ENCODE measurements at places on chromosomes 6 and 20. TPM values are rescaled to one million over a fixed set of nuclear protein-coding genes. Genes with fewer than 3 reads are reported as not detected.
A peak's percentile ranks its signal among the peaks of the same experiment; 100 is the strongest.

Gene PPP1R16B
- under 0.01 TPM for total RNA-seq

Gene IRF4
- total RNA-seq, result under 0.01 TPM

Gene ABHD16B
- not detected for total RNA-seq

Gene PNPLA1
- not detected for total RNA-seq

Gene BPIFB2
- not detected for total RNA-seq

Gene FKBP1C
- 0.26 TPM for total RNA-seq

GRCh38 chr20:14114065-14114704 lies 118.9 kb downstream of the MACROD2 start:
- no peaks in the 10 kb centered on the region for H3K27me3 ChIP-seq
- H3K4me3 ChIP-seq, result no peak overlapping the region

- no peaks in the 10 kb centered on the region for H3K27me3 ChIP-seq
- DNase-seq, result no peak
- H3K27ac ChIP-seq, result no peak overlapping the region
- H3K4me1 ChIP-seq, result peaks cover 7% of the 10 kb centered on the region
- H3K4me3 ChIP-seq, result no peak overlapping the region
- peaks cover under 1% of the 10 kb centered on the region for H3K36me3 ChIP-seq
These were observed 2.7 kb upstream of the SLC9A8 start for GRCh38 chr20:49809803-49810359.

- H3K36me3 ChIP-seq, result no peaks in the 10 kb centered on the region
- no peaks in the 10 kb centered on the region for H3K27me3 ChIP-seq
- H3K27ac ChIP-seq, result no peak overlapping the region
- DNase-seq, result no peak
These were observed 149.6 kb downstream of the BACH2 start for GRCh38 chr6:90146921-90147649.

DNA sequence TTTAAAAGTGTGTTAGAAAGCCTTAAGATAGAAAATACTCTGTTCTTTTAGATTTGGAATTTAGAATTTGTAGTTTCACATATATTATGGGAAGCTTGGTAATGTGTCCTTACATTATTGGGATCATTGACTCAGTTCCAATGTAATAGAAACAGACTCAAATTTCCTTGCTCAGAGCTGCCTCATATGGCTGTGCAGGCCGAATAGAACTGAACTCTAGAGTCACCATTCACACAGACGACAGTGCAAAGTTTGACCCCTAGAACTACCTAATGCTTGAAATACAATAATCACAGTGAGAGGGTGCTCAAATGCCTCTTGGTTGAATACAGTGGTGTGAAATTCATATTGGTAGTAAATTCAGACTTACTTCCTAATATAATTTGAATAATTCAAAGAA lies 482.7 kb upstream of the CITED2 start:
- H3K36me3 ChIP-seq, result no peaks in the 10 kb centered on the region
- no peak overlapping the region for H3K27ac ChIP-seq
- H3K4me3 ChIP-seq, result no peak overlapping the region
- no peaks in the 10 kb centered on the region for H3K27me3 ChIP-seq
- no peak for DNase-seq

DNA sequence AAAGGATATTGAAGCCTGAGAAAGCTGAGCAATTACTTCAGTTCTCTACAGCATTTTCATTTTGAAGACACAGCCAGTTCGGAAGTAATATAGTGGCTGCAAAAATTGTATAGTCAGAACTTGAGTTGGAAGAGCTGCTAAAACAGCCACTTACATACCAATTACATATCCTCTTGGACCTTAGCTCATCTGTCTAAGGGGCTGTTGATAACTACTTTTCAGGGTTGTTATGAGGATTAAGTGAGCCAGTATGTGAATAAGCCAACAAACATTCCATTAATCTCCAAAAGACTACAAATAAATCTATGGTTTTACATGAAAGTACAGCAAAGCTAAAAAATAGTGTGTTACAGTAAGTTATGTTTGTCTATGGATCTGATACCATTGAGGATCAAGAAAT lies 59.7 kb downstream of the TMEM200A start:
- H3K4me1 ChIP-seq, result peaks cover 3% of the 10 kb centered on the region
- no peak overlapping the region for H3K4me3 ChIP-seq

GRCh38 chr6:69954733-69955132 lies 88.4 kb downstream of the COL19A1 start:
- DNase-seq, result no peak
- H3K4me1 ChIP-seq, result no peaks in the 10 kb centered on the region
- H3K27me3 ChIP-seq, result no peaks in the 10 kb centered on the region
- no peaks in the 10 kb centered on the region for H3K36me3 ChIP-seq

- H3K36me3 ChIP-seq, result no peaks in the 10 kb centered on the region
- no peaks in the 10 kb centered on the region for H3K4me1 ChIP-seq
- H3K27me3 ChIP-seq, result no peaks in the 10 kb centered on the region
- peak; percentile 47 for DNase-seq
- no peak overlapping the region for H3K4me3 ChIP-seq
- H3K27ac ChIP-seq, result no peak overlapping the region
These were observed 31.1 kb upstream of the CARMIL1 start for GRCh38 chr6:25248123-25248522.

DNA sequence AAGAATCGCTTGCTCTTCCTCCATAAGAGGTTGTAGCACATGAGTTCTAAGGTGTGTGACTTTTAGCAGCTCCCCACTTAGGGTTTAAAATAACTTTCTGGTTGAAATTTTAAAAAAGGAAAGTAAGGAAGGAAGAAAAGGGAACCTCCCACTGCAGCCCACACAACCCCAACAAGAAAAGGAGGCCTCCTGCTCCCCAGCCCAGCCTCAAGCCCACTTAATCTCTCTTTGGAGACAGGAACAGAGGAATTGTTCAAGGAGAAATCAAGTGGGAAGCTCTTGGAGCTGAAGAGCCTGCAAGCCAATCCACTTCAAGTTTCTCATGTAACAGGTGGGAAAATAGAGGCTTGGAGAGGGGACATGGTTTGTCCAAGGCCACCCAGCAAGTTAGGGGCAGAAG lies 39.1 kb upstream of the PREX1 start:
- H3K4me1 ChIP-seq, result no peaks in the 10 kb centered on the region
- H3K27ac ChIP-seq, result no peak overlapping the region
- no peaks in the 10 kb centered on the region for H3K36me3 ChIP-seq

- no peaks in the 10 kb centered on the region for H3K36me3 ChIP-seq
- no peak overlapping the region for H3K27ac ChIP-seq
- H3K27me3 ChIP-seq, result no peaks in the 10 kb centered on the region
- peaks cover 8% of the 10 kb centered on the region for H3K4me1 ChIP-seq
- DNase-seq, result no peak
- H3K4me3 ChIP-seq, result no peak overlapping the region
These were observed 339.0 kb downstream of the NRN1 start for GRCh38 chr6:5667737-5668136.

DNA sequence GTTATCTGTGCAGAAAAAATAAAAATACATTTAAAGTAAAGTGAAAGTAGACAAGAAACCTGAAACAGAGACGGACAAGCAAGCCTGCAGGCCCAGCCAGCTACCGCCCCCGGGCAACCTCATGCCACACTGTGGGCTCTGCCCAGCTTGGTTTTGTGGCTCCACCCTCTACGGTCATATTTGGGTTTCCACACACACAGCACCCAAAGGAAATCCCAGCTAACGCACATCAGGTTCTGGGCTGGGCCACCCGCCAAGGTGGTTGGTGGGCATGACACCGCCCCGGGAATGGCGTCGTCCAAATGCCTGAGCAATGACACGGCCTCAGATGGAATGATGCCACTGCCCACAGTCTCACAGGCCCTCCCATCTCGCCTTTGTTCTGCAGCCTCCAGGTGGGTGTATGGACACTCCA lies 22.9 kb downstream of the FAM110A start:
- H3K36me3 ChIP-seq, result no peaks in the 10 kb centered on the region
- peak; percentile 85 for DNase-seq
- H3K4me1 ChIP-seq, result peaks cover 5% of the 10 kb centered on the region
- no peak overlapping the region for H3K4me3 ChIP-seq
- no peaks in the 10 kb centered on the region for H3K27me3 ChIP-seq

- peaks cover 2% of the 10 kb centered on the region for H3K4me1 ChIP-seq
- no peak overlapping the region for H3K4me3 ChIP-seq
- no peak overlapping the region for H3K27ac ChIP-seq
These were observed 340.0 kb upstream of the PRDM1 start for GRCh38 chr6:105746130-105746505.

- H3K4me3 ChIP-seq, result no peak overlapping the region
- no peaks in the 10 kb centered on the region for H3K27me3 ChIP-seq
- peak overlapping the region; percentile 16 for H3K27ac ChIP-seq
- H3K36me3 ChIP-seq, result no peaks in the 10 kb centered on the region
These were observed 163.5 kb upstream of the CDYL start for GRCh38 chr6:4612636-4613171.

DNA sequence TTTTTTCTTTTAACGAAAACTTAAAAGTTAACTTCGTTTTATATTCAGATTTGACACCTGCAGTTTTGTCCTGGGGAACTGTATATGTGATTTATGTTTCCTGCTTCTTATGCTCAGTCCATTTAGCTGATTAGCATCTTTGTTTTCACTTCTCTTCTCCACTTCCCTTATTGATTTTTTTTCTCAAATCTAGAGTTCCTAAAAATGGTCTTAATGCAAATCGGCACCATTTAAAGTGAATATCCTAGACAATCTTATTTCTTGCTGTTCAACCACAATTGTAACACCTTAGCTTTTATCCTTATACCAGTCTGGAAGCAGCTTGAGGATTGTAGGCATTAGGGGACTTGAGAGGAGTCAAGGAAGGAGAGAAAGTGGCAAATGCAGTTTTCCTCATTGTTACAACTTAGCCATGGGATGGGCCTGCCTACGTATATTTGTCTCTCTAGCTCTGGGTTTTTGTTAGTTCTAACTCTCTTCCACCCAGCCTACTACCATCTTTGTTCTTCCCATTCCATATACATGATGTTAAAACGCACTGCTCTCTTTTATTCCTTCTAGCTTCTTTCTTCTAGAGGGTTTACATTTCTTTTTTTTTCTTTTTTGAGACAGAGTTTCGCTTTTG lies 8.5 kb downstream of the QRSL1 start:
- no peak for DNase-seq
- no peak overlapping the region for H3K4me3 ChIP-seq
- H3K27ac ChIP-seq, result no peak overlapping the region
- H3K4me1 ChIP-seq, result no peaks in the 10 kb centered on the region

DNA sequence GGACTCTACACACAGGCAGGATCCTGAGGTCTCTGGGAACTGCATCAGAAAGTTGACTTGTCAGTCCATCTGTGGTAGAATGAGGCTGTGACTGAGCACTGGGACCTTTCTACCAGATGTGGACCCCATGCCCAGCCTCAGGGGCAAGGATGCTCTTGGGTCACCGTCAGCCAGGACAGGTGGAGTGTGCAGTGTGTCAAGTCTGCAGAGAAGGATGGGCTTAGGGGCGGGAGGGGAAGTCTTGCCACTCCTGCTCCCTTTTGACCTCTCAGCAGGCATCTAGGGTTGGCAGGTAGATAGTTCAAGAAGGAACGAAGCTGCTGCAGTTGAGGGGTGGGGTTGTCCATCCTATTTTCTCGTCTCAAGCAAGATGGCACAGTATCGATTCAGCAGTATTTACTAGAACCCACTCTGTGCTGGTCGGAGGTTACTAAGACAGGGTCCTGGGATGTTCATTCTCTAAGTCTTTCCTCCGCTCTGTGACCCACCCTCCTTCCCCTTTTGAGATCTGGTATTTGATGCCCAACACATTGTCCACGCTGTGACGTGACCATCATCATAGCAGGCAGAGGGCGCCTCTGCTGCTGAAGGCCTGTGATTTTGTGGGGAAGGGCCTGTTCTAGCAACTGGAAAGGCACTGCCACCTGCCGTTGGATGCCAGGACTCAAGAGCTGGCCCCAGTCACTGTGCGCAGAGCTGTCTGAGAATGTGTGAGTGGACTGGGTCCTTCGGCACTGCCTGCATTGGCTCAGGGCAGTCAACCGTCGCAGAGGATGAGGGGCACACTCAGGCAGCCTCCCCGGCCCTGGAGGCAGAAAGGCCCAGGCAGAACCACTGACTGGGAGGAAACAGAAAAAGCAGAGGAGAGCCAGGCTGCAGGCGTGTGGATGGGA lies 23.2 kb downstream of the RBCK1 start:
- no peaks in the 10 kb centered on the region for H3K27me3 ChIP-seq
- no peaks in the 10 kb centered on the region for H3K4me1 ChIP-seq
- DNase-seq, result peak; percentile 67
- no peak overlapping the region for H3K4me3 ChIP-seq

DNA sequence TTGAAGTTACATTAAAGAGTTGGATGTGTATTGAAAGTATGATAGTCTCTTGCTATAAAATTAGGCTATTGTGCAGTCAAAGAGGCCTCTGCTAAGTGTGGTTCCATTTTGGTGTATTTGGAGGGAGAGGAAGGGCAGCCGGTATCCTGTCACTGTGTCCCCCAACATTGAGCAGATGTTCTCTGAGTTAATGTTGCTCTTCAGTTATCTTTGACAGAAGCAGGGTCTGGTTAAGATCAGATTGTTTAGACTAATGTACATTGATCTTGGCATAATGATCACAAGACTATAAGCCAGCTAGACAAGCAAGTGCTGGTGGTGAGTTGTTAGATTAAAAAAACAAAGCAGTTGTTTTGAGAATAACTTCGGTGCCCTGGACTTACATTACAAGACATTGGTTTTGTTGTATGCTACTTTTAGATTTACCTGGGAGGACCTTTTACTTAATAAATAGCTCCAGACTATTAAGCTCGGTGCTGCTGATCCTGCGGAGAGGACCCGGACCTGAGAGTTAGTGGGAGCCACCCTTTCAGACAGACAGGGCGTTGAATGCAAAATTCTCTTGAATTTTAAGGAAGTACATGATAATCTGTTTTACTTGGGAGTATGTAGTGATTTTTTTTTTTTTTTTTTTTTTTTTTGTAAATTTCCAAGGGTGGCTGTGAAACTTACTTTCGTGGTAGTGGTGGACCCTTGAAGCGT lies 97.8 kb downstream of the JARID2 start:
- H3K27me3 ChIP-seq, result no peaks in the 10 kb centered on the region
- H3K27ac ChIP-seq, result no peak overlapping the region
- H3K4me1 ChIP-seq, result peaks cover 2% of the 10 kb centered on the region
- H3K36me3 ChIP-seq, result no peaks in the 10 kb centered on the region
- H3K4me3 ChIP-seq, result no peak overlapping the region
- no peak for DNase-seq

GRCh38 chr6:143059663-143060353 lies 881 bp upstream of the AIG1 start:
- H3K27ac ChIP-seq, result peak overlapping the region; percentile 89
- H3K4me3 ChIP-seq, result peak overlapping the region; percentile 57
- no peaks in the 10 kb centered on the region for H3K4me1 ChIP-seq
- no peaks in the 10 kb centered on the region for H3K36me3 ChIP-seq
- H3K27me3 ChIP-seq, result no peaks in the 10 kb centered on the region
- peak; percentile 72 for DNase-seq

Data from fibroblast of lung (primary cell).